COR-L47 (cell line): ENCODE measurements at places on chromosomes 12 and 14.
A peak's percentile ranks its signal among the peaks of the same experiment; 100 is the strongest.

GRCh38 chr14:100498068-100498467, 89.1 kb downstream of the BEGAIN start:
- peak; percentile 88 for DNase-seq

- DNase-seq: no peak
Observed at GRCh38 chr12:30457621-30458289, 237.9 kb downstream of the IPO8 start.

DNA sequence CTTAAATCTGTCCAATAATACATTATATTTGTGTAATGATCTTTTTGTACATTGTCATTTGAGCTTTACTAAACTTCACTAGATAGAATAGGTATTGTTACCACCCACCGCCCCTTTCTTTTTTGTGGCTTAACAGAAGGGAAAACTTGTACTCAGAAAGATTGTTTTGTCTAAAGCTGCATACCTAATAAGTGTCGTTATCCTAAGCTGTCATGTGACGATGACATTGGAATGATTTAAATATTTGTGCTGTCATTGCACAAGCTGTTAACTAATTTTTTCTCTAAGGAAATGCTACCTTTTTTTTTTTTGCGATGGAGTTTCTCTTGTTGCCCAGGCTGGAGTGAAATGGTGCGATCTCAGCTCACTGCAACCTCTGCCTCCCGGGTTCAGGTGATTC, 3.6 kb downstream of the DIP2B start:
- DNase-seq: no peak

GRCh38 chr14:61765225-61765943, 3.2 kb downstream of the SNAPC1 start:
- peak; percentile 18 for DNase-seq

GRCh38 chr12:8011331-8011730, 21.2 kb upstream of the FOXJ2 start:
- DNase-seq: no peak

DNA sequence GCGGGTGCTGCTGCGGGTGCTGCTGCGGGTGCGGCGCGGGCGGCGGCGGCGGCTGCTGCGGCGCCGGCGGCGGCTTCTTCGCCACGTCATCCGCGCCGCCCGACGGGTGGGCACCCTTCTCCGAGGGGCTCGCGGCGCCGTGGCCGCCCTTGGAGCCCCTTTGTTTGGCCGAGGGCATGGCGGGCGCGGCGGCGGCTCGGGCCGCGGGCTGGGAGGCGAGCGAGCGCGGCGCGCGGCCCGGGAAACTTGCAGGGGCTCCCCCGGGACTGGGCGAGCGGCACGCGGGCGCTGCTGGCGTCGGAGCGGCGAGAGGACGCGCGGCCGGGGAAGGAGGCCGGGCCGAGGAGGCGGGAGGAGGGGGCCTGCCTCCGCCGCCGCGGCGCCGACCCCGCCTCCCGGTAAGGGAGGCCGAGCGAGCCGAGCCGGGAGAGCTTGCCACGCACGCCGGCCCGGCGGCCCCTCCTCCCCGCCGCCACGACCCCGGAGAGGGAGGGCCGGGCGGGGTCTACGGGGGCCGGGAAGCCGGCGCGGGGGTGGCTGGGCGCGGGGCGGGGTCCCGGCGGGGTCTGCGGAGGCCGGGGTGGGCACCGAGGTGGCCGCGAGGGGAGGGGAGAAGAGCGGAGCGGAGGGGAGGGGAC, at the start of gene CKAP4:
TSS of gene CKAP4 (minus strand) at position 347 of the 638 bp plus-strand sequence. CDS start at position 178, 169 bp downstream.
- DNase-seq: peak; percentile 78

DNA sequence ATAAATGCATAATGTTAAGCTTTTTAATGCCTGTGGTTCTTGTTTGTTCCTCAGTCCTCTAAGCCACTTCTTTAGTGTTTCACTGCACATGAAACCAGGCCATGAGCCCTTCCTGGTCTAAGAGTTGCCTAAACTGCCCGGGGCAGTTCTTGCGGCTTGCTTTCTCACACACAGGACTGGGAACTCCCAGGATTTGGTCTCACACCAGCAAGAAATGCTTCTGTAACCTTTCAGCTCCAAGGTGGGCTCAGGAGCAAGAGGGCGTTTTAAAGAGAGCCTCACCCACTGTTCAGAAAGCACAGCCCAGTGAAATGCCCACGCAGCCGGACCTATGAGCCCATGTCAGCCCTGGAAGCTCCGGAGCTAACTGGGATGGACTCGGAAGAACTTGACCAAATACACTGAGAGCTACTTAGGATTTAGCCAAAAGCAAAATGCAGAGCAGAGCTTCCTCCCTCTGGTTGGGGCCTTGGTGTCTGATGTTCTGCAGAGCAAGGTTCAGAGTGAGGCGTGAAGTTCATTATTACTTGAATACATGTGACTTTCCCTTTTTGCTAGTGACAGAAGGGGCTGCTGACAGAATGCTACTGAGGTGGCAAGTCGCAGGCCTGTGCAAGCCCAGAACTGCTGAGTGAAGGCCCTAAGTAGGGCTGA, 23.4 kb downstream of the SLC25A29 start:
- no peak for DNase-seq

GRCh38 chr14:53542732-53543131, 389.6 kb upstream of the DDHD1 start:
- DNase-seq: peak; percentile 37

- DNase-seq: no peak
Observed at GRCh38 chr14:56136571-56137452, 18.6 kb downstream of the PELI2 start.

GRCh38 chr12:95115641-95116040, 42.2 kb upstream of the NR2C1 start:
- no peak for DNase-seq
